ENCODE measurements at places on chromosomes 6 and 20.

DNA sequence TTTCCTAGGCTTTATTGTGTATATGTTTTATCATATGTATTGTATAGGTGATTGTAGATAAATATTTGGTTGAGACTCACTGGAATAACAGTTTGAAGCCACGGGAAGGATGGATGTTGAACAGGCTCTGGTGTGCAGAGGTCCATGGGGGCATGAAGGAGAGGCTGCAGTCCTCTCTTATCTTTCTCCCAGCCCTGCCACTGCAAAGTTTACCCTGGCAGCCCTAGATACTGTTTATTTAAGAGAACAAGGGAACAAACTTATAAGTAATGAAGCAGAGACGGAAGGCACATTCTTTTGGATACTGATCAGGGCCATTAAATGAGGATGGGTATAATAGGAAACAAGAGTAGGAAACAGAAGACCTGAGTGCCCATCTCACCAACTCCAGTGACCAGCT, 103.6 kb upstream of the SCGN start:
- DNase-seq, result no peak

DNA sequence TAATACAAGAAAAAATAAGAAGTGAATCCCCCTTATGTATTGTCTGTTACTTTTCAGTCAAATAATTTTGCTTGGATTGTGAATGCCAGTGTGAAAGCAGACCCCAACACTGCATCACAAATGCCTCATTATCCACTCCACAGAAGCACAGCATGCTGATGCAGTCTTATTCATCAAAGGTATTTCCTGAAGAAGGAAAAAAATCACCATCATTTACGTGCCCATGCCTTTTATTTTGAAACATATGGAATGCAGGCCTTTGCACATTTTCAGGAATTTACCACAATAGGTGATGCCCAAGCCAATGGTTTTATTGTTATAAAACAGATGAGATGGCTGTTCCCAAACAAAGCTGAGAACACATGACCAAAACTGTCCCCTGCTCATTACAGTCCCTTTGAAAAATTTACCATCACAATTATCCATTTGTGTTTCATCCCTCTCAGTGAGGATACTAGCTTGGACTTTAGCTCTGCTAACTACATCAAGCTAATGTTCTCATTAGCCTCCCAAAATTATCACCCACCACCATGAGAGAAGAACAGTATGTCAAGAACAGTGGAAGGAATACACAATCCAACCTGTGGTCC, 180.6 kb upstream of the HTR1E start:
- no peak for DNase-seq

GRCh38 chr20:64247970-64248841, 7.3 kb upstream of the PCMTD2 start:
- DNase-seq, result no peak

- DNase-seq, result no peak
Measured at GRCh38 chr6:109088995-109089394, 5.7 kb downstream of the SESN1 start.

- DNase-seq, result no peak
Measured at GRCh38 chr6:4774715-4775493, 1.3 kb upstream of the CDYL start.

DNA sequence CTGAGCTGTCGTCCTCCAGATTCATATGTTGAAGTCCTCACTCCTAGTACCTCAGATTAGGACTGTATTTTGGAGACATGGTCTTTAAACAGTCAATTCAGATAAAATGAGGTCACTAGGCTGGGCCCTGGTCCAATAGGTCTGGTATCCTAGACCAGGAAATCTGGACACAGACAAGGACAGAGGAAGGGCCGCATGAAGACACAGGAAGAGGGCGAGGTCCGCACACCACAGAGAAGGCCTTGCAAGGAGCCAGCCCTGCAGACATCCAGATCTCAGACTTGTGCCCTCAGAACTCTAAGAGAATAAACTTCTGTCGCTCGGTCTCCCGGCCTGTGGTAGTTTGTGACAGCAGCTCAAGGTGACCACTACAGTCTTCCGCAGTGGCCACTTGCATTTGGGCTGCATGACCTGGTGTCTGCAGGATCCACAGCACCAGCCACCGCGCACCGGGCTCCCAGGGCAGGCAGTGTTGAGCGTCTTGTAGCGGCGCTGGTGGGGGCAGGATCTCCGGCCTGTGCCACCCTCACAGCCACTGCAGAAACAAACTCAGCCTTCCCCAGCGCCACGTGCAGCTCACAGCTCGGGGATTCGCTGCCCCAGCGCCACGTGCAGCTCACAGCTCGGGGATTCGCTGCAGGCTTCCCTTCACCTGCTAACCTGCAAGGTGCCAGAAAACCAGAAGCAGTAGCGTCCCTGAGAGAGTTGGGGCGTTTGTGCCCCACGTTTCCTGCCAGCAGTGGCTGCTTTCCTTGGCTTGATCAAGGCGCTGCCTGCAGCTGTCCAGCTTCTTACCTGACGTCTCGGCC, 6.0 kb upstream of the RBM38 start:
- DNase-seq, result no peak

DNA sequence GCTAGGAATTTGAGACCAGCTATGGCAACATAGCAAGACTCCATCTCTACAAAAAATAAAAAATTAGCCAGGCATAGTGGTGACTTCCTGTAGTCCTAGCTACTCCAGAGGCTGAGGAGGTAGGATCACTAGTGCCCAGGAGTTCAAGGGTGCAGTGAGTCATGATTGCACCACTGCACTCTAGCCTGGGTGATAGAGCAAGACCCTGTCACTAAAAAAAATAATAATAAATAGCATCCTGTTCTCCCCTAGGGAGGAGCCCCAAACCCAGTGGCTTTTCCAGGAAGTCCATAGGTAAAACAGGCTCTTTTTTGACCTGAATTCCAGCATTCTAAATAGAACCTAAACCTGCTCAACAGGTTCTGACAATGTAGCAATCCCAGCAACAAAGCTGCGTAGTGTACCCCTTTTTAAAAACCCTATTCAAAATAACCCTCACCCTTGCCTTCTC, 192.0 kb downstream of the ALDH8A1 start:
- DNase-seq, result no peak

DNA sequence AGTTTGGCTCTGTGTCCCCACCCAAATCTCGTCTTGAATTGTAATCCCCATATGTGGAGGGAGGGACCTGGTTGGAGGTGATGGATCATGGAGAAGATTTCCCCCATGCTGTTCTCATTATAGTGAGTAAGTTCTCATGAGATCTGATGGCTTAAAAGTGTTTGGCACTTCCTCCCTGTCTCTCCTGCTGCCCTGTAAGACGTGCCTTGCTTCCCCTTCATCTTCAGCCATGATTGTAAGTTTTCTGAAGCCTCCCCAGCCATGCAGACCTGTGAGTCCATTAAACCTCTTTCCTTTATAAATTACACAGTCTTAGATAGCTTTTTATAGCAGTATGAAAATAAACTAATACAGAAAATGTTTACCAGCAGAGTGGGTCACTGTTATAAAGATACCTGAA, 577.6 kb downstream of the UTRN start:
- DNase-seq, result no peak

- no peak for DNase-seq
Measured at GRCh38 chr20:45965169-45966002, 6.6 kb downstream of the ZNF335 start.

GRCh38 chr6:34350137-34350933, 42.1 kb downstream of the NUDT3 start:
- DNase-seq, result no peak

- DNase-seq, result no peak
Measured at GRCh38 chr20:41609474-41609873, 8.7 kb downstream of the CHD6 start.

DNA sequence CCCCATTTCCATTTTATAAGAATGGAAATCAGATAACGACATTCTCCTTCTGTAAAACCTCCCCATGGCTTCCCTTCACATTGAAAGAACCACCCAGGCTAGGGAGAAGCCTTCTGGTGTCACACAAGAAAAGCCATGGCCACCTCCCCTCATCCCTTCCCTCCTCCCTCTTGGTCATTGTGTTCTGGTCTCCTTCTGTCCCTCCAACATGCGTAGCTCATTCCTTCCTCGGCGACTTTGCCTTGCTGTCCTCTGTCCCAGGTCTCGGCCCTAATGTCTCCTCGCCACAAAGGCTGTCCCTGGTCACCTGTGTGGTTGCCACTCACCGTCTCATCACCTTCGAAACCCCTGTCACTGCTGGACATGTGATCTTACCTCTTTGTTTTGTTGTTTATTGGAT, 193.9 kb downstream of the BCAS1 start:
- no peak for DNase-seq

GRCh38 chr20:2195614-2196013, 94.0 kb downstream of the STK35 start:
- DNase-seq, result no peak

- DNase-seq, result no peak
Measured at GRCh38 chr6:70380252-70380651, 33.1 kb upstream of the FAM135A start.

GRCh38 chr6:138692058-138692977, 81.3 kb upstream of the CCDC28A start:
- peak; percentile 22 for DNase-seq

- DNase-seq, result no peak
Measured at GRCh38 chr6:106474466-106474865, 113.9 kb downstream of the CRYBG1 start.

DNA sequence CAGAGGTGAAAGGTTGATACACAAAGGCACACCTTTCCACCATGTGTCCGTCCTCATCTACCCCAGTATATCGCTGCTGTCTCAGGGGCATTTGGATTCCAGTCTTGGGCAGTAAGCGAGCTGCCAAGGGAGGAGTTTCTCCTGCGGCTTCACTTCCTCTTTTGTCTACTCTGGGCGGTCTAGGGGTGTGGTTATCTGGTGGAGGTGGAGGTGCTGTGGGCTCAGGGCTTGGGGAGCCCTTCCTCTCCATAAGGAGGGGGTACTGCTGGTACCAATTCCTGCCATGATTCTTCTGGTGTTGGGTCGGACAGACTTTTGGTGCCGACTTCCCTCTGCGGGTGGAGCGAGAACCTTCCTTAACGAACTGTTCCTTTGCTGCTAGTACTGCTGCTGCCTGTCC, 31.9 kb upstream of the FABP7 start:
- no peak for DNase-seq

- DNase-seq, result peak; percentile 46
Measured at GRCh38 chr20:17664025-17664633, 17.9 kb downstream of the RRBP1 start.

- no peak for DNase-seq
Measured at GRCh38 chr20:3705491-3705969, 6.9 kb downstream of the SIGLEC1 start.

- DNase-seq, result peak; percentile 56
Measured at GRCh38 chr6:3032986-3033385, 33.3 kb downstream of the NQO2 start.

GRCh38 chr20:56422076-56422823, 10.2 kb downstream of the CASS4 start:
- peak; percentile 85 for DNase-seq

DNA sequence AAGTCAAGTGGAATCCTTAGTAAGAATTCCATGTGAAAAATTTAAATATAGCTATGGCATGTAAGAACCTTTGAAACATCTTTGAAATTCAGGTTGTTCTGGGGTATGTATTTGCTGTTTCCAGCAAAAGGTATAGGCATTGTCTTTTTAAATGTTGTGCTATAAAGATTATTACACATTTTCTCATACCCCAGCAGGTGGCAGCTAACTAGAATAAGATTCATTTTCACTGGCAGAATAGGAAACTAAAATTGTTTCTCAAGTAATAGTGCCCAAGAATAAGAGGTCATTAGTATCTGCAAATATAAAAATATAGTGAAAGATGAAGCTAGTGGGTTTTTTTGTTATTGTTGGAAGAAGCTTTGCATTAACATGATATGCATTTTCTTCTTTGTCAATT, 1.8 kb downstream of the GRIK2 start:
- no peak for DNase-seq

DNA sequence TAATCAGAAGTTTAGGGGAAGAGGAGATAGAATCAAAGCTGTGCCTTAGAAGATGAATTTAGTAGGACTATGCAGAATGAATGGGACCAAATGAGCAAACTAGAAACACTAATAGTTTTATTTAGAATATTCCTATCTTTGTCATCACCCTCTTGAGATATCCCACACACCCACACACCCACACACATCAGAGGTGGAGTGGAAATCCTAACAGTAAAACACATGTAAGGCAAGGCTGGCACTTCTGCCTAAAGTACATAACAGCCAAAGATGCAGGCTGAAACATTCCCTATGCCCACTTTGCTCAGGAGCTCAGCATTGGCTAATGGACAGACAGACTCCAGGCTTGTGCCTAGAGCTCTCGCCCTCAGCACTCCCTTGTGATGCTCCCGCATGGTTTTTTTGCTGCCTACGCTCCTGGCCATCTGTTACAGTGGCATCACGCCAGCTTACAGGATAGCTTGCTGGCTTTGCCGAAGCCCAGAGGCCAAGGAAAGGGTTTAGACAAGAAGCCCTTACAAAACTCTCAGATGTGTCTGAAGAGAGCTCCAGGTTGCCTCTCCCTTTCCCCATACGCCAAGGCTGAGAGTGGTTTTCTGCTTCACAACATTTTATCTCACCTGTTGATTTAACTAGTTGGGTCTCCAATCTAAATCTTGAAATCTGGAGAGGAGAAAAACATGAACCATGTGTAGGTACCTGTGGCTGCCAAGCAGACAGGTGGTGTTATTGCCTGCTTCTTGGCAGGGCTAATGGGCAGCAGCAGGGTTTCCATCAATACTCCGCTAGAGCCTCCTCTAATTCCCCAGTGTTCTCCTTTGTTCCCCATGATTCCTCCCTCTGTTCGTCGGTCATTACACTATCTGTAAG, 282.6 kb upstream of the ID4 start:
- no peak for DNase-seq

- no peak for DNase-seq
Measured at GRCh38 chr20:12660918-12661317, 347.9 kb upstream of the SPTLC3 start.

GRCh38 chr6:53524455-53524815, 20.5 kb downstream of the GCLC start:
- peak; percentile 69 for DNase-seq

GRCh38 chr6:46815130-46815529, 21.9 kb downstream of the MEP1A start:
- DNase-seq, result no peak

DNA sequence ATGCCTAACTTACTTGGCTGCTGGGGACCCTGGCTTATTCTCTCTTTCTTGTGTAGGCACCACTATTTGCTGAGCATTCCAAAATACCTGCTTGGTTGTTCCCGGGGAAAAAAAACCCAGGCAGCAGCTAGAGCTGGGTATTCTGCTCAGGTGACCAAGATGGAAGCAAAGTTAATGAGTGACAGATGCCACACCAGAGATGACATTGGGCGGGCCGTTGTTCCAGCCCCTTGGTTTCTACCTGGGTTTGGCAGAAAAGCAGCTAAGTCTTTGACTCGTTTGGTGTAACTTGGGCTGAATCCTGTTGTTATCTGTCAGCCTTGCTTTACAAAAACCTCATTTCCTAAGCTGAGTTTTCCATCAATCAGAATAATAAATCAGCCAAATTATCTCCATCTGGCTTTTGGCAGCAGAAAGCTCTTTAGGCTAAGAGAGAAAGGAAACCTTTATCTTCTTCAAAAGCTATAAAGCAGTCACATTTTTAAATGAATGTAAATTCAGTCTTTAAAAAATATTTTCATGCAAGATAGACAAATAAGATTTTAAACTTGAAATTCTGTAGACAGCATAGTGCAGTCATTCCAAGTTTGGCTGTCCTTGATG, 202.0 kb upstream of the GMDS start:
- DNase-seq, result no peak

- DNase-seq, result peak; percentile 68
Measured at GRCh38 chr6:10951675-10952282, 64.9 kb downstream of the SYCP2L start.

Data from astrocyte (in vitro differentiated cells and primary cell).